SIG-M5 (cell line): ENCODE measurements at places on chromosomes 7 and 10.

GRCh38 chr7:84070770-84071169 is 123.8 kb downstream of the SEMA3A start:
- DNase-seq: no peak

DNA sequence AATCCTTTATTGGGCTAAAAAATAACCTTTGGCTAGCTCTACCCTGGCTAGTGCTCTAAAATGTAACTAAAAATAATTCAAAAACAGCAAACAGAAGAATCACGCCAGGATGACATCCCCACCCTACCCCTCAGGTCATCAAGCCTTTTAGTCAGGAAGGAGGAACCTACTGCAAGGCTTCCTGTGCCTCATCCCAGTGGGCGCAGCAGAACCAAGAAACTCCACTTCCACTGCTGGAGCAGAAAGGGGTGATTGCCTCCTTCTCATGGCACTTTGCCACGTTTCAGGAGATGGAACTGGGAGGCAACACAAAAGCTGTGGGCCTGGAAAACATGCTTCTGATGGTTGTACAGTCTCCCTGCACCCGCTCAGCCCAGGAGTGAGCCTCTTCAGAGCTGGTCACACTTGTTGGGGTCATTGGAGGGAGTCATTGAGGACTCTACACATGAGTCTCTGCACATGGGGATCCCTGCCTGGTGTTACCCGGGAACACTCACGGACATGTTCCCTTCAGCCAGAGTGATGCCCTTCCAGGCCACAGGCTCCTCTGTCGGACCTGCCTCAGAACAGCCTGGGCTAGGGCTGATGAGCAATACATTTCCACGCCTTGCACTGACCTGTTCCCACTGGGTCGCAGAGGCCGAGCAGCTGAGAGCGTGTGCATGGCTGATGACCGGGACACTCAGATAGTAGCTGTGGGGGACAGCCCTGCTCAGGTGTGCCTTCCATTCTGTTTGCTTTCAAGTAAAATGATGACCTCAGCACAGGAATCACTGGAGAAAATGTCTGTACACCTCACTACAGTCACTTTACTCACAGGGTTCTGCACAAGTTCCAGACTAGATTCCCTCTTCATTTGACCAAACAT is 355.3 kb downstream of the FGFR2 start:
- no peak for DNase-seq

DNA sequence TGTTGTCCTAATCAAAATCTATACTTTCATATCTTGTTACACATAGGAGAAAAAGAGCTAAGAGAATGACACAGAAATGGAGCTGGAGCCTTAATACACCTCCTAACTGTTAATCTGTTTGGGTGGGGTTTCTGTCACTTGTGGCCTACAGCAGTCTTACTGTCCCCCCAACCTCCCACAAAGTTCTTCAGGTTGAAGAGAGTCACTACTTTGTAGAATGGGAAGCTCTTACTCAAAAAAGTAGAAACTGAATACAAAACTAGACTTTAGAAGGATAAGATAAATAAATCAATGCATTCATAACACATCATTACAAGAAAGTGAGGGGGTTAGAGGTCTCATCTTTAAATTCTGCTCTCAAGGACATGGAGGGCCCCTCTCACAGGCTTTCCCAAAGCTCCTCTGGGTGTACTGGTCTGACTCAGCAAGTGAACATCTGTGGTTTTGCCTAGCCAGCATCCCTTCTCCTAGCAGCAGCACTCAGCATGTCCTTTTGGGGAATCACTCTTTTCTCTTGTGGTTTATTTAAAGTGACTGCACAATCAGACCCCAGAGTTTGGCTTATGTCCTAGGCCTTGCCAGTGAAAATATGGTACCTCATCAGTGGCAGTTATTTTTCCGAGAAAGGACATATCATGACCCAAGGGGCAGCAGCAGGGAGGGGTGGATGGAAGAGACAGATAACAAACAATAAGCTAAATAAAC is 2.0 kb upstream of the BLVRA start:
- no peak for DNase-seq

DNA sequence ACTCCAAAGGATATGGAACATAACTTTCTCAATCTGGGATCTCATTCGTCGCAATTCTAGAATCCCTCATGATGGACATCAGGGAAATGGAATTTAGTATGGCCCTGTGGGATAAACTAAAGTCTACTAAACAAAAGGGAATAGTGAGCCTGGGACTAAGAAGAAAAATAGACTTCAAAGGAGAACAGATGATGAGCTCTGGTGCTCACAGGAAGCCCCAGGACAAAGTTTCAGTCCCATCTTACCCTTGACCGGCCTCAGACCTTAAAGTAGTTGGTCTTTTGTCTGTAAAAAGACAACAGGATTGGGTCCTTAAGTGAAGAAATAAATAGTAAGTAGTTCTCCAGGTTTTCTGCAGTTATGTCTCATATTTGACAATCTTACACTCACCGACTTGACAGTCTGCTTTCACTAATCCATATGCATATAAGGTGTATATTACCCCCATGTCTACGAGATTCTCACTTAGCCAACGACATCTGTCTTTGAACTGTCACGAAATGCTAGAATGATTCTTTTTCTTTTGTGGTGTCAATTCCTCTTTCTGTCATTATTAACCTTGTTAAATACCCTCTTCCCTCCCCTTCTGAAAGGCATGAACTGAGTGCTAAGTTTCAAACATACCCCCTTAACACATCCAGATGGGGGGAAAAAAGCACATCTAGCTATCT is 10.9 kb upstream of the IKZF1 start:
- DNase-seq: no peak

DNA sequence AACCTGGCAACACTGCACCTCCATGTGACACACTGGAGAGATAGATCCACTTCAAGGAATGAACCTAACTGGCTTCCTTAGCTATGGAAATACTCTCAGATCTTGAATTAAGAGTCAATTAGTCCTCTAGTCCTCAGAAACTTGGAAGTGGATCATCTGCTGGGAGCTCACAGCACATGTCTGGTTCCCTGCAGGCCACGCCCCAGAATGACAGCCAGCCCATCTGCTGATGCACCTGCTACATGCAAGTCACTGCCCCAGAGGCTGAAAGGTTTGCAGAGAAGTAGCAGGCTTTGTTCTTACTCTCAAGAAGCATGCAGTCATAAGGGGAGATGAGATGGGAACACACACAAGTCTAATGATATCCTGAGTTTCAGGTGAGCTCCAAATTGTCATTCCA is 275.9 kb downstream of the SKAP2 start:
- no peak for DNase-seq

DNA sequence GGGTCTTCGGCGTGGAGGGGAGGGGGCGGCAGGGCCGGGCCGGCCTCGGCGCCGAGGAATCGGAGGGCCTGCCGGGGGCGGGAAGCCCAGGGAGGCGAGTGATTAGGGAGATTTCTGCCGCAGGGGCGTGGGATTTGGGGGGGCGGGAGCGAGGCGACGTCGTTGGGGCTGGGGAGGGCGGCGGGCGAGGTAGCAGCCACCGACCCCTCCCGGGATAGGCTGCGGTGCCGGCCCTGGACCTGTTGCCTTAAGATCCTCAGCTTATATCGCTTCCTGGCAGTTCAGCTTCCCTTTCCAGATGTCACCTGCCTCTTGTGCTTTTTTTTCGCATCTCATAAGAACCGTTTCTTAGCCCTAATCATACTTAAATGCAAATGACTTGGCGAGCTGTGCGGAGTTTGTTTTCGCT is 655 bp downstream of the LMTK2 start:
- DNase-seq: no peak

- no peak for DNase-seq
Measured at GRCh38 chr10:15822131-15822530, 38.2 kb downstream of the MINDY3 start.

- no peak for DNase-seq
Measured at GRCh38 chr7:47040795-47041347, 541.0 kb downstream of the TNS3 start.

GRCh38 chr7:133502498-133502897 is 249.6 kb downstream of the EXOC4 start:
- no peak for DNase-seq

DNA sequence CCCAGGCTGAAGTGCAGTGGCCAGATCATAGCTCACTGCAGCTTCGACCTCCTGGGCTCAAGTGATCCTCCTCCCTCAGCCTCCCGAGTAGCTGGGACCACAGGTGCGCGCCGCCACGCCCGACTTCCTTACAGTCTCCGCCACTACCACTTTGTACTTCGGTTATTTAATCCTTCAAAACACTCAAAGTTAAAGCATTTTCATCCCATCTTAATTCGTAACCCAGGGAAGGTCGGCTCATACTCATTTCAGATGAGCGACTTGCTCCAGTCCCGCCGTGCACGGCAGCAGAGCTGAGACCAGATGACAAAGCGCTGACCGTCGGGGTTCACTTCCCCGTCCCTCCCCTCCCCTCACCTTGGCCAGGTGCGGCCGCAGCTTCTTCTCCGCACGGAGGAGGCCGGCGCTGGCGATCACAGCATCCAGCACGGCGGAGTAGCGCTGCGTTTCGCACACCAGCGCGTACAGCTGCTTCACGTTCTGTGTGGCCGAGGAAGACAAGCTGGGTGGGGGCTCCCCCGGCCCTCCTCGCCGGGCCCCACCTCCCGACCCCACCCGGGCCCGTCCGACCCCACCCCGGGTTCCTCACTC is 457 bp downstream of the NSUN5 start:
- no peak for DNase-seq

GRCh38 chr10:98696516-98696915 is 249.8 kb upstream of the HPS1 start:
- DNase-seq: no peak

GRCh38 chr7:68682910-68683309 is 915.4 kb upstream of the AUTS2 start:
- no peak for DNase-seq

- no peak for DNase-seq
Measured at GRCh38 chr7:22435105-22435504, 64.9 kb downstream of the STEAP1B start.

- no peak for DNase-seq
Measured at GRCh38 chr10:61847087-61847486, 54.4 kb upstream of the ARID5B start.

DNA sequence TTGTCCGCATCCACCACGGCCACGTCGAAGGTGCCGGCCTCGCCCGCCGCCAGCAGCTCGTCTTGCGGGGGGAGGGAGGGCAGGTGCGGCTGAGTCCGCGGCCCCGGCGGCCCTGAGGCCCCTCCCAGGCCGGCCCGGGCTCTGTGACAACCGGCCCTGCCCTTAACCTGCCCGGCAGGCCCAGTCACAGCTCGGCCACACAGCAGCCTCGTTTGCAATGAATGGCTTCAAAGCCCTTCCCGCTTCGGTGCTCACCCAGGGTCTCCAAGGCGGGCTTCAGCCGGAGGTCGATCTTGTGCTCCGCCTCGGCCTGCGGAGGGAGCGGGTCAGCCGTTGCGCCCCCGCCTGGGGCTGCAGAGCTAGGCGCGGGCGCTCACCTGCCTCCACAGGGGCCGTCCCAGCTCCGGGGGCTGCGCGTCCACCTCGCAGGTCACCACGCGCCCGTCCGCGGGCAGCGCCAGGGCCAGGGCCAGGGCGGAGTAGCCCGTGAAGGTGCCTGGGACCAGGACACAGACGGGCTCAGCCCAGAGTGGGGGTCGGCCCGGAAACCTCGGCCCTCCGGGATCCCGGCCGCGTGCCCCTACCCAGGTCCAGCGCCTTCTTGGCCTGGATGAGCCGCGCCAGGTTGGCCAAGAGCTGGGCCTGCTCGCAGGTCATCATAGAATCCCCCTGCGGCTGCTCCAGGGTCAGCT is 928 bp downstream of the COMTD1 start:
- no peak for DNase-seq

- no peak for DNase-seq
Measured at GRCh38 chr7:75033064-75033463, 40.5 kb downstream of the RCC1L start.

DNA sequence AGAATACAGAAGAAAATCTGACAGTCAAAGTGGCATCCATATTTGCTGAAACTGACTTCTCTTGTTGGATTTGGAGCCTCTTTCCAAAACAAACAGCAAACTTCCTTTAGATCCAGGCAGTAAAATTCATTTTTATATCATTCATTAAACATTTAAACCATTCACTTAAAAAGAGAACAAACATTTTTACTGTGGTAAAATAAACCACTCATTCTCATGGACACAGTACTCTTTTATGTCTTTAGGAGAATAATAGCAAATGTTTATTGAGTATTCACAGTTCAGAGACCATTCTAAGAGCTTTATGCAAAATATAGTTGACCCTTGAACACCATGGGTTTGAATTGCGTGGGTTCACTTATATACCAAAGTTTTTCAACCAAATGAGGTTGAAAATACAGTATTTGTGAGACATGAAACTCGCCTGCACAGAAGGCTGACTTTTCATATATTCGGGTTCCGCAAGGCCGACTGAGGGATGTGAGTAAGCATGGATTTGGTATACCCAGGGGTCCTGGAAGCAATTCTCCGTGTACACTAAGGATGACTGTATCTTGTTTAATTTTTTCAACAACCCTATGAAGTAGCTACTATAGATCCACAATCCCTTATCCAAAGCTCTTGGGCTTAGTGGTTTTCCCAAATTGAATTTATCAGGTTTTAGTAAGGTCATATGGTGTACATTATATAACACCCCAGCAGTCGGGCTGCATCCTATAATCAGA is 49.1 kb downstream of the ATXN7L1 start:
- no peak for DNase-seq

GRCh38 chr7:32476816-32477648 is 13.1 kb downstream of the LSM5 start:
- DNase-seq: no peak

- no peak for DNase-seq
Measured at GRCh38 chr7:21617916-21618390, 75.1 kb downstream of the DNAH11 start.

DNA sequence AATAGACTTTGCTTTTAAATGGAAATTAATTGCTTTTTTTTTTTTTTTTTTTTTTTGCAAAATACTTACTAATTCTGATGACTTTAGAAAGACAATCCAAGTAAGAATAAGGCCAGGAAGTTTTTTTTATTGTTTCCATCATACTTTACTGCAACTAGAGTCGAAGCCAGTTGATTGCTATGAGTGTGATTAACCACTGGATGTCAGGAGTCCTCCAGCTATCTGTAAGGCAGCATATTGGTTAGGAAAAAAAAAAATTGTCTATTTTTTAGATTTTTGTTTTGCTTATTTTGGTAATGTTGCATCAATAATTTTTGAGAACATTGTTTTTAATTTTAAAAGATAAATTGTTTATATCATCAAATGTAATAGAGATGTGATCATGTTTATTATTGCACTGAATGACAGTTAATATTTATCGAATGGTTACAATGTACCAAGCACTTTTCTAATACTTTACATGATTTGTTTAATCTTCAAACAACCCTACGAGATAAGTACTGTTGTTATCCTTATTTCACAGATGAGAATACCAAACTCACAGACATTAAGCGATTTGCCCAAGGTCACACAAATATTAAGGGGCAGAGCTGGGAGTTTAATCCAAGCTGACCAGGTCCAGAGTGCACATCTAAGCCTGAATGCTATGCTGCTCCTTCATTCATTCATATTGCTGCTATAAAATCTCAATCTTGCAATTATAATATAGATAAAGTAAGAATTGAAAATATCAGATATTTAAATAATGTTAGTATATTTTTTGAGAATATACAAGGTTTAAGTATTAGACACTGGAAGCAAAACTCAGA is 19.9 kb upstream of the LMOD2 start:
- no peak for DNase-seq
